ENCODE measurements at places on chromosomes 1 and 21. TPM values are rescaled to one million over a fixed set of nuclear protein-coding genes. Genes with fewer than 3 reads are reported as not detected.

DNA sequence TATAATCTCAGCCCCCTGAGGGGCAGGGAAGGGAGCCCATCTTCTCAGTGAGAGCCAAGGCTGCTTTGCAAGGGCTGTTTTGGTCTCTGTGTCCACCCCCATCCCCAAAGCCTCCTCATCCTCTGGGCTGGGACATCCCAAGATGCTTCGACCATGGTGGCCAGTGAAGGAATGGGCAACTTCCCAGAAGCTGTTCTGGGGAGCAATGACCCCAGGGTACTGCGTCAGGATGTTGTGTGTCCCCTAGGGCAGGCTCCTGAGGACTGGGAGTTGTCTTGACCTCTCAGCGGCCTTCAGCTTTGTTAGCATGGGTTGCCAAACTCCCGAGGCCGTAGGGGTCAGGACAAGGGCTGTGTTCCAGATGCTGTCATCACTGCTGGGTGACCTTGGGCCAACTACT, 238.4 kb upstream of the POU3F1 start:
- no peak for DNase-seq

- no peak for DNase-seq
Measured at GRCh38 chr1:17436380-17437174, 2.9 kb downstream of the RCC2 start.

GRCh38 chr1:30950053-30950452, 41.5 kb upstream of the SDC3 start:
- DNase-seq = no peak

- no peak for DNase-seq
Measured at GRCh38 chr1:30475201-30475600, 248.2 kb downstream of the MATN1 start.

DNA sequence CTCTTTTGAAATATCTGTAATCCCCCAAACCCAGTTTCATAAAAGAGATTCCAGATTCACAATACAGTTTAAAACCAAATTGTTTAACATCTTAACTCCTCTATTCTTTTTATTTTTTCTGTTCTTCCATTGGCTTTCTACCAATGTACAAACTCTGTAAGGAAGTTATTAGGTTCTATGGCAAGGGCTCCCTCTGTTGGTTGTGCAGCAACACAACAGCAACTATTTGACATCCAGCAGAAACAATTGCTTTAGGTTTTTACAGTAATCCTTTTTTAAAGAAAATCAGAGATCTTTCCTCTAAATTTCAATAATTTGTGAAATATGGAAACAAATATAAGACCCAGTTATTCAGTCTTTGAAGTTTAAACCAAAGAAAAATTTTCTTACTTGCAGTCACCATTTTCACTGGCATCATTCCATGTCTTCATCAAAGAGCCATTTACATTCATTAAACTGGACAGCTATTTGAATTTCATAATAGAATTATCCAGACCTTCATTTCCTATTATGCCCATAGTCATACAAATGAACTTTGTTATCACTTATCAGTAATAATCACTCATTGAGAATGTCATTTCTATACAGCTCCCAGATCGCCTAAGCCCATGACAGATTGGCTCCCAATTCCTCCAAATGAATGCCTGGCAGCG, 46.5 kb upstream of the RNF11 start:
- peak; percentile 55 for DNase-seq

DNA sequence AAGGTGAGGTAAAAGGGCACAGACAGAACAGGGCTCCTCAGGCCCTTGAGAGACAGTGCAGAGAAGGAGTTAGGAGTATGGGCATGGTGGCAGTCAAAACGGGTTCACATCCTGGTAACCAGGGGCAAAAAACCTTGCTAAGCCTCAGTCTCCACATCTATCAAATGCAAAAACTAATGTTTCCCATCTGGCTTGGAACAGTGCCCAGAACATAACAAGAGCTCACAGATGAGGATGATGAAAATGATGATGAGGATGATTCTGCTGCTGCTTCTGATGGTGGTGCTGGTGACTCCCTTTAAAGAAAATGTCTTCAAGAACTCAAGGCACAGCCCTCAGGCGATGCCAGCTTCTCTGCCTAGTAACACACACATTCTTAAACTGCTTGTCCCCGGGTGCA, 24.1 kb downstream of the HHIPL2 start:
- no peak for DNase-seq

The MYBPH gene
- 0.30 TPM for polyA plus RNA-seq

The PSEN2 gene
- 14.6 TPM for polyA plus RNA-seq

DNA sequence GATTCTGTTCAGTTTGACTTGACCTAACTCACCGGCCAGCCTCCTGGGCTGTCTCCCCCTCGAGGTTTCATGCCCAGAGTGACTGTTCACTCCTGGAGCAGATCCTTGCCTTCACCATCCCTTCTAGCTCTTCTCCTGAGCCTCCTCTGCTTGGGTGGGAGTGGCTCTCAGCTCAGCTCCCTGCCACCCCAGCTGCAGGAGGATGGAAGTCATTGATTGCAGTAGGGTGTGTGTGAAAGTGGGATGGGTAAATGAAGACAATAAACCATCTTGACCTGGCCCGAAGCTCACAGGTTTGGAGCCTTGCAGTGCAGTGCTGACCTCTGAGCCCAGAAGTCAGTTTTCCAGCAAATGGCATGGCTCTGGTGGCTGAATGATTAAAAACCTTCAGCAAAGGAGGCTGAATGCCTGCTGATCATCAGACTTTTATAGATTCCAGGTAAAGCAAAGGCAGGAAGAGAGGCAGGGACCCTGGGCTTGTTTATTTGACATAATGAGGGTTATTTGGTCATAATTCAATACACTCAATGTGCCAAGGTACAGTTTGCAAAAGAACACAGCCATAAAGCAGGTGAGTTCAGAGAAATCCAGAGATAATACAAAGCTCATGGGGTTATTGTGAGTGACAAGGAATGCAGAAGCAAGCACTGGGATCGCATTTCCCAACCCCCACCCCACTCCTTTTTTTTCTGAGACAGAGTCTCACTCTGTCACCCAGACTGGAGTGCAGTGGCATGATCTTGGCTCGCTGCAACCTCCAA, 17.5 kb upstream of the TFF3 start:
- no peak for DNase-seq

The RNF2 gene
- 57.3 TPM for polyA plus RNA-seq

The KRTAP10-8 gene
- not detected for polyA plus RNA-seq

- DNase-seq = peak; percentile 16
Measured at GRCh38 chr1:117128323-117129079, 7.0 kb upstream of the TRIM45 start.

DNA sequence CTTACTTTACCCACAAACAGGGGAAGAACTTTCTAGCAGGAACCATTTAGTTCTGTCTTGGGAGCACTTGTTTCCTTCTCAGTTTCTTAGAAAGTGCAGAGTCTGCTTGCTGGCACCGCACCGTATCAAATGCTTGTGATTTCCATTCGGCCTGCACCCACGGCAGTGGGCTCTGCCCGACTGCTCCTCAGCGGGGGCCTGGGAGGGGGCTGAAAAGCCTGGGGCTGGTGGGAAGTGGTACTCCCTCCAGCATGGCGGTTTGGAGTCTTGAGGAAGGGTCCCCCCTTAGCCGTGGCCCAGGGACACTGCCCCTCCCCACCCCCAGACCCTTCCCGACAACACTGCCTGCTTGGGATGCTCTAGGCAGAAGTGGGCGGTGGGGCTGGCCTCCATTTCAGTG, 57.0 kb downstream of the KIF26B start:
- no peak for DNase-seq

The CACHD1 gene
- 61.6 TPM for polyA plus RNA-seq

The MROH9 gene
- not detected for polyA plus RNA-seq

Data from renal cortex interstitium (tissue), 15 donors.